ENCODE measurements at places on chromosomes 6 and 20.

GRCh38 chr6:54801669-54802068 is 44.9 kb upstream of the FAM83B start:
- no peak overlapping the region for H3K4me3 ChIP-seq
- no peak for DNase-seq
- no peaks in the 10 kb centered on the region for H3K36me3 ChIP-seq
- H3K4me1 ChIP-seq: no peaks in the 10 kb centered on the region

- H3K36me3 ChIP-seq: no peaks in the 10 kb centered on the region
- no peak for DNase-seq
- no peak overlapping the region for H3K27ac ChIP-seq
- H3K4me1 ChIP-seq: no peaks in the 10 kb centered on the region
- H3K27me3 ChIP-seq: peaks cover 70% of the 10 kb centered on the region
These were observed 853 bp downstream of the SLC22A3 start for GRCh38 chr6:160349020-160349441.

DNA sequence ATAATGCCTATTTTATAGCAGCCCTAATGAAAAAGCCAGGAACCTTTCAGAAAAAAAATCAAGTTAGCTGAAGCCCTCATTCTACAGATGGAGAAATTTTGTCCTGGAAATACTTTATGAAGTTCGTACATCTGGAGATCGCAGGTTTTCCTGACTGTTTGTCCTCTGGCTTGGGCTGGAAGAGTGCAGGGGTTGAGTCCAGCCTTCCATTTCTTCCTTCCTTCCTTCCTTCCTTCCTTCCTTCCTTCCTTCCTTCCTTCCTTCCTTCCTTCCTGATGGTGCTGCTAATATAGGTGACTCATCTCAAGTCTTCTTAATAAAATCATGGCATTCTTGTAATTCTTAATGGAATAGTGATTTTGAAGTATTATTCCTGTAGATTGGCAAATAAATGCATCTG is 227.4 kb downstream of the CLVS2 start:
- no peak for DNase-seq
- no peaks in the 10 kb centered on the region for H3K36me3 ChIP-seq
- no peak overlapping the region for H3K27ac ChIP-seq

DNA sequence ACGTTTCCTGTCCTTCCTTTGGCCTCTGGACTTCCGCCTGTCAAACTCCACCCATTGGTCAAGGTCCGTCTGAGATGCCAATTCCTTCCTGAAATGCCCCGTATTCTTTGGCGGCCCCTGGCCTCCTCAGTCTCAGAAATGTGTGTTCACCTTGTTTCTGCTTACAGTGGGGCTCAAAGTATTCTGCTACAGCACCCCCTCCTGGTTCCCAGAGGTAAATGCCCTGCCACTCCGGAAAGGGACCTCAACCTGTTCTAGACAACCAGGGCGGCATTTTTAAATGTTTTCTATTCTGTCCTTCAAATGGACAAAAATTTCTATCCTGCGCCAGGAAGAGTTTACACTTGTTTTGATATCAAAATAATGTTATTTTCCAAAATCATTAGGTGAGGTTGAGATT is 12.1 kb upstream of the PAX1 start:
- no peak for DNase-seq
- no peak overlapping the region for H3K27ac ChIP-seq
- no peaks in the 10 kb centered on the region for H3K4me1 ChIP-seq
- peaks cover 29% of the 10 kb centered on the region for H3K27me3 ChIP-seq
- no peaks in the 10 kb centered on the region for H3K36me3 ChIP-seq

DNA sequence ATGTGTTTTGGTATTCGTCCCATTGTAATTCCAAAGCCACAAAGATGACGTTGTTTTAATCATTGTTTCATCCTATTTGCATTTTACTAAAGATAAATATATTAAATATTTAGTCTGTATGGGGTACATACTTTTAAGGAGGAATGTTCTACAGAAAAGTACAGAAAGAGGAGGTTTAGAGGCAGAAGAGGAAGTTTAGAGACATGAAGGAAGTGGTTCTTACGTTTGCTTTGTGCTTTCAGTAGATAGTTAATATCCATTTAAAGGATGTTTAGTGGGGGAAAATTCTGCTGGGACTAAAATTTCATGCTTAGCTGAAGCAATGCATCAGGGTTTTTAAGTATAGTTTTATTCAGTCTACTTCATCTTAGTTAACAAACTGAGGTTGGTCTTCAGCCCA is 116.6 kb downstream of the CRYBG1 start:
- H3K27me3 ChIP-seq: no peaks in the 10 kb centered on the region
- no peaks in the 10 kb centered on the region for H3K4me1 ChIP-seq

- H3K27ac ChIP-seq: no peak overlapping the region
- H3K4me1 ChIP-seq: peaks cover 43% of the 10 kb centered on the region
- H3K4me3 ChIP-seq: no peak overlapping the region
- DNase-seq: no peak
- H3K27me3 ChIP-seq: no peaks in the 10 kb centered on the region
- peaks cover 3% of the 10 kb centered on the region for H3K36me3 ChIP-seq
These were observed 121.0 kb downstream of the JARID2 start for GRCh38 chr6:15366879-15367278.

All from central memory CD8-positive, alpha-beta T cell (primary cell).